ENCODE measurements at places on chromosomes 12 and 14. TPM values are rescaled to one million over a fixed set of nuclear protein-coding genes. Genes with fewer than 3 reads are reported as not detected.

DNA sequence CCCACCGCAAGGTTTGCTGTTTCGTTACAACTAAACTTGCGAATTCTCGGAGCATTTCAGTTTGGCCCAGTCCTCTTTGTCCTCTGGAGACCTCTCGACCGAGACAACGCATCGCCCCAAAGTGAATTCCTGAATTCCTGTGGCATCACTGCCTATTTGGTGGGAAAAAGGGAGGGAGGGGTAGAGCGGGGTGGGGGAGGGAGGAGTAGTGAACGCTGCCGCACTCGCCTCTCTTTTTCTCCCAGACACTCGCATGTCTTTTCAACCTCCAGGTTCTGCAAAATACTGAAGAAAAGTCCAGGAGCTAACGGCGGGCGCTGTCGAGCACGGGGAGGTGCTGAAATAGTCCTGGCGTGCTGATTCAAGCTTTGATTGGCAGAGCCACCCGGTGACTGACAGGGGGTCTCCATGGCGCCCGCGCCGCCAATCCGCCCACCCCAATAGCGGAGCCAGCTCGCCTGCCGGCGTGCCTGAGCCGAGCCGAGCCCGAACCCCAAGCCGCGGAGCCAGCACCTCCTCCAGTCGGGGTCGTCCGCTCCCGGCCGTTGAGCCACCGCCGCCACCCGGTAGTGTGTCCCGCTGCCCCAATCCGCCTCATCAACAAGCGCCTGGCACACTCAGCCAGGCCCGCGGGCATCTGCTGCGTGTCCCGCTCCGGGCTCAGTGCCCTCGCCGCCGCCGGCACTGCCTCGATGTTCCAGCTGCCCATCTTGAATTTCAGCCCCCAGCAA is at the start of gene SIX6:
Gene SIX6 (plus strand): TSS at position 440 of the 731 bp plus-strand sequence. CDS start 253 bp downstream, at position 693.
- DNase-seq = no peak

- DNase-seq = no peak
Measured at GRCh38 chr12:115466076-115466475, 782.1 kb upstream of the TBX3 start.

DNA sequence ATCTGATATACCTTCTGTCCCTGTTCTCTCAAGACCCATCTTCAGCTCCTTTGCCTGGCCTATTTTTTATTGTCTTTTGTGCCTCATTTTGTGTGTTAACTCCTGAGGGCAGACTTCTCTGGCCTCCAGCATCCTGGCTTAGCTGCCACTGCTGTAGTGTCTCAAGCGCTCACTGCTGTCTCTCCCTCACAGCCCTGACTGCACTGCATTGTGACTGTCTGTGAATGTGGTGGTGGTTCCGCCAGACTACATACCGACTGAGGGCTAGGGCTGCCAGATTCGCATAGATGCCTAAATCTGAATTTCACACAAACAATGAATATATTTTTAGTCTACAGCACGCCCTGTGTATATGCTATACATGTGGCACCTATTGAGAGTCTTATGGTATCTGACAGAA is 1088.9 kb upstream of the TMEM132C start:
- DNase-seq = no peak

- no peak for DNase-seq
Measured at GRCh38 chr14:105470350-105471296, 4.0 kb upstream of the CRIP2 start.

- DNase-seq = no peak
Measured at GRCh38 chr14:90140298-90140955, 78.6 kb downstream of the KCNK13 start.

DNA sequence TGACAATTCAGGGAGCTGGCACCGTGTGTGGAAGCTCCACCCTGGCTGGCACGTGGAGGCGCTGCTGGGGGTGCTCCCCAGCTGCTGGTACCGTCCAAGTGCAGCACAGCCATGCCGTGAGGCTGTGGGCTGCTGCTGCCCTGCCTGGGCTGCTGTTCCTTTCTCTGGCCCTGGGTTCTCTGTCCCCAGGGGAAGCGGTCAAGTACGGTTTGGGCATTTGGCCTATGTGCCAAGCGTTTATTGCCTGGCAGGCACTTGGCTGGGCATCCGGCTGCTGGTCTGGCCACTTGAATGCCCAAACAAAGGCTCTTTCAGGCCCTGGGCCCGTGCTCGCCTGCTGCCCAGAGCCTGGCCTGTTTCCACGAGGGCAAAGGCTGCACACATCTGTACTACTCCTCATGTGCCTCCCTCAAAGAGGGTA is 39.6 kb downstream of the RHOF start:
- DNase-seq = no peak

- no peak for DNase-seq
Measured at GRCh38 chr14:36515896-36516718, 3.9 kb downstream of the NKX2-1 start.

DNA sequence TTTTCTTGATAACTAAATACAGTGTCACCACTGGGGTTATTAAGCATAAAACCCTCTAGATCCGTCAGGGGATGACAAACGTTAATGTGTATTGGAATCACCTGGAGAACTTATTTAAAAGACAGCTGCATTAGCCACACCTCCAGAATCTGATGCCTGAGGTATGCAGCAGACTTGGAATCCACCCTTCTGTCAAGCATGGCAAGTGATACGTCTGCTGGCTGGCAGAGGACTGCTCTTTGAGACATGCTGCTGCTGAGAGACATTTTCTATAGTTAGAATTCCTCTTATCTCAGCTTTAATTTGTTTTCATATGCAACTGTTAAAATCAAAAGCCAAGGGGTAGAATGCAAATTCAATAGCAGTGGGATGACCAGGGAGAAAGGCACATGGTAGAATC is 496.3 kb downstream of the NELL2 start:
- DNase-seq = no peak

GRCh38 chr12:90999966-91000365 is 4.8 kb downstream of the EPYC start:
- DNase-seq = no peak

DNA sequence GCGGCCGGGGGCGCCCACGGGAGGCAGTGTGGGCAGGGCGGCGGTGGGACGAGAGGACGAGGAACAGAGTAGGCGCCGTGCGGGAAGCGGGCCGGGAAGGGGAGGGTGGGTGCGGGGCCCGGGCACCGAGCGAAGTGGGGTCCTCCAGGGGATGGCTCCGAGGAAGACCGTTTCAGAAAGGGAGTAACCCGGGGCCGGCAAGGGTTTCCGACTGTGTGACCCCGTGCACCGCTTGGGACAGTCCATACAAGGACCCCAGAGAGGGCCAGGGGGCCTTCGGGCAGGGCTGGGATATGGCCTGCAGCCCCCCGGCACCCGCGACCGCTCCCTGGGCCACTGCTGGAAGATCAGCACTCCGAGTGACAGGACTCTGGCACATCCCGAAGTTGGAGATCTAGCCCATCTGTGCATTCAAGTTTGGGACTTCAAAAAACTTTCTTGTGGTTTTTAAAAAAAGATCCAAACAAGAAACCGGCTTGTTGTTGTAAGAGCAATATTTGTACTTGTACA is 448 bp downstream of the TSPAN9 start:
- peak; percentile 2 for DNase-seq

- DNase-seq = no peak
Measured at GRCh38 chr12:4211372-4211771, 62.2 kb upstream of the CCND2 start.

- no peak for DNase-seq
Measured at GRCh38 chr12:102029141-102029540, 32.6 kb downstream of the WASHC3 start.

DNA sequence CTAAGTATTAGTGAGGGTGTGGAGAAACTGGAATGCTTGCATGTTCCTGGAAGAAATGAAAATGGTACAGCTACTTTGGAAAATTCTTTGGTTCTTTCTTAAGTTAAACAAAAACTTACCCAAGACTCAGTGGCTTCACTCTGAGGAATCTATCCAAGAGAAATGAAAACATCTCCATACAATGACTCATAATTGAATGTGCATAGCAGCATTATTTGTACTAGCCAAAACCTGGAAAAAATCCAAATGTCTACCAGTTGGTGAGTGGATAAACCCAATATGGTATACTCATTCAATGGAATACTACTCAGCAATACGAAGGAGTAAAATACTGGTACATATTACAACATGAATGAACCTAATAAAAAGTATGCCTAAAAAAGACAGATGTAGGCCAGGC is 18.0 kb upstream of the CRACR2A start:
- DNase-seq = no peak

FAIM2 gene
- total RNA-seq = under 0.01 TPM

KRT86 gene
- total RNA-seq = under 0.01 TPM

RIC8B gene
- total RNA-seq = 5.7 TPM

SYNE3 gene
- total RNA-seq = 15.1 TPM

GZMH gene
- 0.27 TPM for total RNA-seq

PTGER2 gene
- total RNA-seq = 43.6 TPM

NDUFA12 gene
- 40.9 TPM for total RNA-seq

KRT2 gene
- not detected for total RNA-seq

CCDC175 gene
- 0.54 TPM for total RNA-seq

REM2 gene
- total RNA-seq = under 0.01 TPM

All from hematopoietic multipotent progenitor cell (in vitro differentiated cells).